ENCODE measurements at places on chromosomes 4 and X.

GRCh38 chr4:109588176-109588575, 28.1 kb downstream of the MCUB start:
- no peak for DNase-seq

GRCh38 chr4:120452001-120452400, 385.4 kb upstream of the MAD2L1 start:
- DNase-seq, result no peak

DNA sequence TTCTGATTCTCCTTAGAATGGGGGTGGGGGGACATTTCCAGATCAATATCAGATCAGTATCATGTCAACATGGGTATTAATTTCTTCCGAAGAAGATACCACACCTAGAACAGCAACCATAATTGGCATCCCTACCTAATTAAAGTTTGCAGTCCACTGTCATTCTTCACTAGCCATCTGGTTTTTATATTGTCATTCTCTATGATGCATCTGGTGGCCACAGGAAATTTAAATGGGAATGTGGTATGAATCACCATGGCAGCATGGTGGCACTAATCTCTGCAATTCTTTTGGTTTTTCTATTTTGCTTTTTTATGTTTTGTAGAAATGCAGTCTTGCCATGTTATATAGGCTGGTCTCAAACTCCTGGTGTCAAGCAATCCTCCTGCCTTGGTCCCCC, 16.6 kb upstream of the UBE2D3 start:
- DNase-seq, result no peak

DNA sequence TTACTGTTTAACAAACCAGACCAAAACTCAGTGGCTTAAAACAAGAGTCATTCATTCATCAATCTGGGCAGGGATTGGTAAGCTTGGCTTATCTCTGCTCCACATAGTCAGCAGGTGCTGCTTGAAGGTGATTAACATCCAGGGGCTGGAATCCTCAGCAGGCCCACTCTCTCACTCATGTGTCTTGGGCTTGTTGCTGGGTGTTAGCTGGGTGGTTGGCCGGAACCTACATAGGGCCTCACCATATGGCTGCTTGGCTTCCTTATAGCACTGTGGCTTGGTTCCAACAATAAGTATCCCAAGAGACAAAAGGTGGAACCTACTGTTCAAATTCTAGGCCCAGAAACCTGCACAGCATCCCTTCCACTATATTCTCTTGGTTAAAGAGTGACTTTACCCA, 125.0 kb downstream of the RASGEF1B start:
- DNase-seq, result no peak

- no peak for DNase-seq
These were observed 44.6 kb upstream of the LINC00632 start for GRCh38 chrX:140664939-140665338.

GRCh38 chr4:129176864-129177263, 80.9 kb downstream of the C4orf33 start:
- no peak for DNase-seq

- no peak for DNase-seq
These were observed 393.8 kb downstream of the INPP4B start for GRCh38 chr4:142452161-142452855.

DNA sequence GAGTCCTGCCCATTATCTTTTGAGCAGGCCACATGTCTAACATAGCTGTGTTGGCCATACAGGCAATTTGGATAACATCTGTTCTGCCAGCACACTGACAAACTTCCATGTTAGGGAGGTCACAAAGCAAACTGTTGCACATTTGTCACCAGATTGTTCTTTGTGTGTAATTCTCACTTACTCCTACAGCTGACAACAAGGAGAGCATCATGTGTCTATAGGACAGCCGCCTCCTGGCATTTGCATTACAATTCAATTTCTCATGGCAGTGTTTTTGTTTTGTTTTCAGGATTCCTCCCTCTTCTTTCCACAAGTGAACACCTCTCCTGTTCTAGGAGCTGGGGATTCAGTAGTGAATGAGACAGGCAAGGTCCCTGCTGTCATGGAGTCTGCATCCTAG, 94.3 kb upstream of the LEF1 start:
- no peak for DNase-seq

- no peak for DNase-seq
These were observed 1.6 kb upstream of the RBM46 start for GRCh38 chr4:154779362-154779947.

- DNase-seq, result no peak
These were observed 92.7 kb downstream of the WFS1 start for GRCh38 chr4:6362243-6362885.

DNA sequence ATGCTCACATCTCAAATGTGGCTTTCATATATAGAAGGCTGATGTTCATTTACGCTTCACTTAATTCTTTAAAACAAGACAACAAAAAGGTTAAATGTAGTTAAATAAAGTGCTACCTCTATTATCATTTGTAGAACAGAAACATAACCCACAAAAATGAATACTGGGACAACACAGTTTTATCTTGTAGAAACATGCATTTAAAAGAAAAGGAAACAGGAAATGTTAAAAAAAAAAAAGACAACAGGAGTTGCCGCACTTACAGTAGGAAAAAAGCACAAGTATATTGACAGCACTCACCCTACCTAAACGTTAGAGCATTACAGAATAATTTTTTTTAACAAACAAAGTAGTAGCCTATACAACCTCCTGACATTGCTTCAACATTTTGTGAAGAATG, 4.8 kb downstream of the THOC2 start:
- no peak for DNase-seq

- no peak for DNase-seq
These were observed 49.9 kb upstream of the SCRG1 start for GRCh38 chr4:173448608-173449379.

DNA sequence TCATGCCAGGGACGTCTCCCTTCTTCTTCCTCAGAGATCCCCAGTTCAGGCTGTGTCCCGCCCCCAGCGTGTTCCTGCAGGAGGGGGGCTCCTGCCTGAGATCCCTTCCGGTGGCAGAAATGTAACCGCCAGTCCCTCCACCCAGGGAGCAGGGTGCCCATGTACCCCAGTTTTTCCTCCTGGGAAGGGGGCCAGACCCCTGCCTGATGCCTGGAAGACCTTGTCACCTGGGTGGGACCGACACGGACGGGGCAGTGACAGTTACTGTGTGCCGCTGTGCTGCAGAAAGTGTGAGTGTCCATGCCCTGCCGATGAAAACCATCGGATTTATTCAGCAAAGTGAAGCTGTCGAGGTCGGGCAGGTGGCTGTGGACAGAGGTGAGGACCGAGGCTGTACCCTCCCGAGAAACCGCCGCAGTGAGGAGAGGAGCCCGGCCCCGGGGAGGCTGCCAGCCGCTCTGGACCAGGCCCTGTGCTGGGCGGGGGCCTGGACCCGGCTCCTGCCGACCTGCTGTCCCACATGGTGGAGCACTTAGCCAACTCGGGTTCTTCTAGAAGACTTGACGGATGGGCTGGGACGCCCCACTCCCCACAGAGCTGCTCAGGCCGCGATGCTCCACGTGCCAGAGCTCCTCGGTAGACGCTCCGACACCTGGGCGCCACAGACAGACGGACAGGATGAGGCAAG, 36.7 kb upstream of the HMX1 start:
- DNase-seq, result no peak

GRCh38 chr4:93147524-93148212, 680.9 kb upstream of the ATOH1 start:
- no peak for DNase-seq

DNA sequence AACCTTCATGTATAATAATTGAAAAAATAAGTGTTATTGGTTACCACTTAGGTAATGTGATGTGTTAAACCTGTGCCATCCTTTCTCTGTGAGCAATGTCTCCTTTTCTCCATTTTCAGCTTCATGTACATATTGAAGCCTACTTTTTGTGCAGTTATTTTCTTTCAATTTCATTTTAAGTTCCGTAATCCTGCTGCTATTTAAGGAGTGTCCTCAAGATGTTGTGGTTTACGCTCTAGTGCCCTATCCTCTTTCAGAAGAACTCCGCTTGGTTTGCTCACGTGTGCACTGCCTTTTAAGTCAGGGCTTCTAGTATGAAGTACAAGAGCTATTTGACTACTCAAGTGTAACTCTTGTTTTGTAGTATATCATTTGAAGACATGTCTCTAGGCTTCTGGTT, 2253.2 kb upstream of the TENM3 start:
- no peak for DNase-seq

DNA sequence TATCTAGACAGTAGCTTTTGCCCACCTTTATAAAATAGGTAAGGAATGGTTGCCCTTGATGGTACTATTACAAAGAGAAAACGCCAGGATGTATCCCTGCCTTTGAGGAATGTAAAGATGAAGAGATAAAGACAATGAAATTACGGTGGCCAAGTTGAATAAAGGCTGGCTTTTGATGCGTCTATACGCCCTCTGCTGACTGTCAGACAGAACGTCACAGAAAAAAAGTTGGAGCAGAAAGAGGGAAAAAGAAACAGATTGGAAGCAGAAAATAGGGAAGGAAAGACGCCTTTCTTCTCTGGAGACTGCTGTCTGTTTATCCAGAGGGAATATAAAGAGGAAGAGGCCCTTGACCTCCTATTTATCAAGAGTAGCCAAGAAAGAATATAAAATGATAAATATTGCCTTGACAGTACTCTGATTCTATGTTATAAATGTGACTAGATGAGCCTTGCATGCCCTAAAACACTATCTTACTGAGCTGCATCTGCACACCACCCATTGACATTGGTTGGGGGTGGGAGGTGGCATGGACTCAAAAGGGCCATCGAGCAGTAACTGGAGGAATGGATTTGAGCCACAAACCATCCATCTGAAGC, 30.6 kb downstream of the PCDH19 start:
- no peak for DNase-seq

DNA sequence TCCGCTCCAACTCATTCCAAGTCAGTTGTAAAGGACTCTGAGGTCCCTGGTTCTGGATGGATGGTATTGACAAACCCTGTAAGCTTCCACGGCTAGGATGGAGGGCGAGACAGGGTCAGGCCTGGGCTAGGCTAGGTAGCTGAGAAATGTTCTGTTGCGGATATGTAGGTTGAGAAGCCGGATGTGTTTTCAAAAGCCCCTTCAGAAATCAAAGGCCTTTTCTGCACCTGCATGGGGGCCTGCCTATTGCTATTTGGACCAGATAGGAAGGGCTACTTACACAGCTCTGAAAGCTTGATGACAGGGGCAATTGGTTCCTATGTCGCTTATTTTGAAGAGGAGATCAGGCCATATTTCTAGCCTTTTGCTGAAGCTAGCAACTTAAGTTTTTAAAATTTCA, 1.9 kb upstream of the DRP2 start:
- DNase-seq, result no peak

- DNase-seq, result no peak
These were observed 76.8 kb upstream of the CPEB2 start for GRCh38 chr4:14925471-14925870.

DNA sequence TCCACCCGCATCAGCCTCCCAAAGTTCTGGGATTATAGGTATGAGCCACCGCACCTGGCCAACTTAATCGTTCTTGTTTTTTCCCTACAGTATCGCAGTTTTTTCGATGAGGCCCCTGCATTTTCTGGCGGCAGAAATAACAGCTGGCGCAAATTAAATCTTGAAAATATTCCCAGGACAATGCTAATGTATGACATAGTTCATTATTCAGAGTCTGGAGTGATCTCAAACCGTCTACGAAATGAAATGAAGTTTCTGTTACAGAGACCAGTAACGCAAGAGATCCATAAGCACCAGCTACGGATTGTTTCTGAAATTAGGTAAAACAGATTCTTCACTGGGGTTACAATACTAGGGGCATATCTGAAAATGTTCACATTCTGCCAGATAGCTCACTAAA, 27.3 kb downstream of the CXorf58 start:
- DNase-seq, result no peak

- peak; percentile 18 for DNase-seq
These were observed 807 bp downstream of the PGRMC1 start for GRCh38 chrX:119236623-119237561.

- no peak for DNase-seq
These were observed 116.3 kb upstream of the NRK start for GRCh38 chrX:105706041-105706440.

- no peak for DNase-seq
These were observed 188.7 kb upstream of the TLL1 start for GRCh38 chr4:165684177-165684805.

GRCh38 chr4:163988391-163988790, 493.9 kb downstream of the TMA16 start:
- DNase-seq, result no peak

DNA sequence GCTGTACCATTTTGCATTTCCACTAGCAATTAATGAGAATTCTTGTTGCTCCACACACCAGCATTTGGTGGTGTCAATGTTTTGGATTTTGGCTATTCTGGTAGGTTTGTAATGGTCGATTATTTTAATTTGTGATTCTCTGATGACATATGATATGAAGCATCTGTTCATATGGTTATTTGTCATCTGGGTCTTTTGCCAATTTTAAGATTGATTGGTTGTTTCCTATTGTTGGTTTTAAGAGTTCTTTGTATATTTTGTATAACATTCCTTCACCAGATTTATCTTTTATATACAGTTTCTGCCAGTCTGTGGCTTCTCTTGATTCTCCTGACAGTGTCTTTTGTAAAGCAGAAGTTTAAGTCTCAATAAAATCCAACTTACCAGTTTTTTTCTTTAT, 18.5 kb upstream of the BDH2 start:
- DNase-seq, result no peak

GRCh38 chr4:73723928-73724327, 16.4 kb upstream of the CXCL8 start:
- no peak for DNase-seq

DNA sequence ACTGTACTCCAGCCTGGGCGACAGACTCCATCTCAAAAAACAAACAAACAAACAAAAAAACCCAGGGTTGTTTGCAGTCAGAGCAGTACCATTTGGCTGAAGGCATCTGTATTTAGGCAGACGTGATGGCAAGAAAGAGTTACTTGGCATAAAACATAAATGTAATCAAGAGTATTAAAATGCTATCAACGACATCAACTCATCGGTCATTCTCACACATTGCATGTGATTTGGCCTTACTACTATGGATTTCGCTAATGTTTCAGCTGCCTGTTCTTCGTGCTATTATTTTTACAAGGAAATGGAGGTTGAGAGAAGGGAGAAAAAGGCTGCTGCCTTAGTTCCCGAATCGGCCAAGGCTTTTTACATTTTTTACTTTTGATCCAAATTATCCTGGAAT, 15.5 kb upstream of the SMARCA5 start:
- DNase-seq, result no peak

GRCh38 chr4:146191766-146192458, 16.4 kb downstream of the LSM6 start:
- DNase-seq, result no peak
